Amniotic epithelial cell (primary cell): ENCODE measurements at places on chromosomes 16 and 17.
A peak's percentile ranks its signal among the peaks of the same experiment; 100 is the strongest.

GRCh38 chr17:1762901-1763898, 1.3 kb downstream of the SERPINF1 start:
- peak; percentile 70 for DNase-seq

DNA sequence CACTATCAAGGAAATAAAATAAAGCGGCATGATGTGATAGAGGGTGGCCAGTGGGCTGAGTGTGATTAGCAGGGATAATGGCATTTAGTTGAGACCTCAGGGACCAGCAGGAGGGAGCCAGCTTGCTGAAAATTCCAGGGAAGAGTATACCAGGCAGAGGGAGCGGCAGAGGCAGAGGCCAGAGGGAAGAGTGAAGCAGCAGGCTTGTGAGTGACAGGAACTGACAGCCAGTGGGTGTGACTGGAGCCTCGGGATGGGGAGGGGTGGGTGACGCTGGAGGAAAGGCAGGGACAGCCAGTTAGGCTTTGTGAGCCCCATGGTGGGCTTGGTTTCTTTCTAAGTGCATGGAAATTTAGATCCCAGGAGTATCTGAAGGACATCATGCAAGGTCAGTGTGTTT, 209.7 kb upstream of the CACNG3 start:
- DNase-seq, result no peak

GRCh38 chr17:696369-696768, 18.3 kb downstream of the VPS53 start:
- no peak for DNase-seq

- DNase-seq, result peak; percentile 41
Measured at GRCh38 chr17:37220607-37220953, 155.2 kb upstream of the C17orf78 start.

- DNase-seq, result no peak
Measured at GRCh38 chr17:68850749-68851510, 104.3 kb downstream of the ABCA8 start.

DNA sequence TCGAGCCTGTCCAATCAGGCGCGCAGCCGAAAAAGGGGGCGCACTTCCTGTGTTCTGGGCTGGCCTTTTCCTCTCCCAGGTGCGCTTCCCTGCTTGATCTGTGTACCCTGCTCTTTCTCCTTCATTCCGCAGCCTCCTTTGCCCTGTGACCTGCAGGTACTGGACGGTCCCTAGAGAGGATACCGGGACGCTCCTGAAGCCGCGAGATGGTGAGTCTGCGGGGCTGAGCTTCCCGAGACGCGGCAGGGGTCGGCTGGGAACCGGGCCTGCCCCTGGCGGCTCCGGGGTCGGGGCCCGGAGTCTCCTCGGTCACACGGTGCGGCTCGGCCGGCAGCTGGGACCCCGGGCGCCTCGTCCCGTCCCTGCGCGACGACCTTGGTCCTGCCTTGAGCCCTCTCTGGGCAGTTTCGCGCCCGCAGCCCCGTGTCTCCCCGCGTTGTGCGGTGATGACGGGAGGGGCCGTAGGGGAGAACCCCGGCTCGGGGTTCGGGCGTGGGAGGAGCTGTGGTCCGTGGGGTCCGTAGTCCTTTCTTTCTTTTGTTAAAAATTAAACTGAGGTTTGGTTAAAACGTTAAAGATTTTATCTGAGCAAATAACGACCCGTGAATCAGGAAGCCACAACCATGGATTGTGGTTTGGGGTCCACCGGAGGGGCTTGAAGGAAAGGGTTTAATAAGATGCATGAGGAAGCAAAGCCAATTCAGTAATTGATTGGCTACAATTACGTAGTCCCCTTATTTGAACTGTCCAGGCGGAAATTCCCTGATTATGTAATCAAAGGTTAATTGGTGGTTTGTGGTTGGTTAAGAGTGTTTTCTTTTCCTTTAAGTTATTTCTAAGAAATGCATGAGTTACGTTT, 172.8 kb upstream of the ZNF267 start:
- peak; percentile 30 for DNase-seq

DNA sequence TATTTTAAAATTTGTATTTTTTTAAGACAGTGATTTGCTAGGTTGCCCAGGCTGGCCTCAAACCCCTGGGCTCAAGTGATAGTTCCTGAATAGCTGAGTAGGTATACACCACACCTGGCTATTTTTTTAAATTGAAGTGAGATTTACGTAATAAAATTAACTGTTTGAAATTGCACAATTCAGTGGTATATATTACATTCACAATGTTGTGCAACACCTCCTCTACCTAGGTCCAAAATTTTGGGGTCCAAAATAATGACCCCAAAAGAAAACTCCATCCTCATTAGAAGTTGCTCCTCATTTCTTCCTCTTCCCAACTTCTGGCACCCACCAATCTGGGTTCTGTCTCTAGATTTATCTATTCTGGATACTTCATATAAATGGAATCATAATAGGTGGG, 3.0 kb upstream of the SMARCD2 start:
- no peak for DNase-seq

DNA sequence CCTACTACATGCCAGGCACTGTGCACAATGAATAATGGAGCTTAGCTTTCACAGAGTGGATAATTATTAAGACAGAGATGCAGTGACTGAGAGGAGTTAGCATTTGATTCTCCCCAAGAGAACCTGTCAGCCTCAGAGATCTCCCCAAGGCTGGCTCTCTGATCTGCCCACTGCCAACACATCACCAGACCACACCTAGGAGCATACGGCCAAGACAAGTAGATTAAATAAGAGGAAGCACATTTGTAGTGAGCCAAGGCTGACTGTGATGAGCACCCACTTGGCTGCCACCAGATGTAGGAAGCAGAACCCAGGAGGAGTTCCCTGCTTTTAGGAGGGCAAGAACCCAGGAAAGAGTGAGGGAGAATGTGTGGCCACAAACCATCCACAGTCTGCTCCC, 130.1 kb downstream of the SPACA3 start:
- no peak for DNase-seq

GRCh38 chr17:82346342-82347300, 12.4 kb upstream of the TEX19 start:
- no peak for DNase-seq

DNA sequence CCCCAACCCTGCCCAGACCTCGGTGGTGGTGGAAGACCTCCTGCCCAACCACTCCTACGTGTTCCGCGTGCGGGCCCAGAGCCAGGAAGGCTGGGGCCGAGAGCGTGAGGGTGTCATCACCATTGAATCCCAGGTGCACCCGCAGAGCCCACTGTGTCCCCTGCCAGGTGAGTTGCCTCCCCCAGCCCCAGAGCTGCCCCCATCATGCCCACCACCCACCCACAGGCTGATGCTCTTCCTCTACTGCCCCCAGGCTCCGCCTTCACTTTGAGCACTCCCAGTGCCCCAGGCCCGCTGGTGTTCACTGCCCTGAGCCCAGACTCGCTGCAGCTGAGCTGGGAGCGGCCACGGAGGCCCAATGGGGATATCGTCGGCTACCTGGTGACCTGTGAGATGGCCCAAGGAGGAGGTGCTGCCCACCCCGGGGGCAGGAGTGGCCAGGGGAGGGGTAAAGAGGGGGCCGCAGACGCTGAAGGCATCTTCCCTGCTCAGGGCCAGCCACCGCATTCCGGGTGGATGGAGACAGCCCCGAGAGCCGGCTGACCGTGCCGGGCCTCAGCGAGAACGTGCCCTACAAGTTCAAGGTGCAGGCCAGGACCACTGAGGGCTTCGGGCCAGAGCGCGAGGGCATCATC, 8.4 kb downstream of the GALK1 start:
- no peak for DNase-seq

DNA sequence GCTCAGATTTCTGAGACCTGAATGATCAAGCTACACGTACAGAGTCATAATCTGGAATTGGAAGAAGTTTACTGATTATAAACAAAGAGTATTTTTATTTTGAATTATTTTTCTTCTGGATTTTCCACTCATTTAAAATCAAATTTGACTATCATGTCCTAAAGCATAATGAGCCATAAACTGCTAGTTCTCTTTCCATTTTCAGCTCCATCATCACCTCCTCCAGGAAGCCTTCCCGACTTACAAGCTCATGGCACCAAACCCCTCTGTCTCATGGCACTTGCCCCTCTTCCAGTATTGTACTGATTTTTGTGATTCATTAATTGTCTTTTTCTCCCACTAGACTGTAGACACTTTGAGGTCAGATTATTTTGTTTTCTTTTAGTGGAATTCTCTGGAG, 35.9 kb downstream of the IRX6 start:
- DNase-seq, result no peak

DNA sequence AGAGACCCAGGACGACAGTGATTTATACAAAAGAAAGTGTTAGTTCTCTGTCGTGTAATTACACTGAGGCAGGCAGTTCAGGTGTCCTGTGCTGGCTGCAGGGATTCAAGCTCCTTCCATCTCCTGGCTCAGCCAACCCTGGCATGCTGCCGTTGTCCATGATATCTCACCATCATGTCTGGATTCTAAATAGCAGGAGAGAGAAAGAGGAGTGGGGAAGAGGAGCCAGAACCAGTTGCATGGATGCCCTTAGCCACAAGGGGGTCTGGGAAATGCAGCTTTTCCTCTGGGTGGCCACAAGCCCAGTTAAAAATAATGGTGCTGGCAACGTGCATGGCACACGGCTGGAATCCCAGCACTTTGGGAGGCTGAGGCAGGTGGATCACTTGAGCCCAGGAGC, 9.7 kb downstream of the C16orf54 start:
- DNase-seq, result no peak

DNA sequence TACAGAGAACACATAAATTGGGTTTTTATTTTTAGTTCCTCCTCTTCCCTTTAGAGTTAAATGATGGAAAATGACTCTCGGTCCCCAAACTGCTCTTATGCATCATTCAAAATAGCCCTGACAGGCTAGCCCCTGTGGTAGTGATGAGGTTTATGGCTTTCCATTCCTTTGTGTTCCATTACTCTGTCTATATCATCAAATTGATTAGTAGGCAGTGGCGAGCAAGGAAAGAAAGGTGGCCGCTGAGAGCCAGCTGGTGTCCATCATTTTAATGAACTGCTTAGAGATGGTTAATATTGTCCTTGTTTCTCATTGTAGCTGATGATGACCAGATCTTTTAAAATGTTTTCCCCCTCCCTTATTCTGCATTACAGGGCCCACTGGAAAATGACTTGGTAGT, 179.5 kb downstream of the PHKB start:
- no peak for DNase-seq

GRCh38 chr17:8468980-8469379, 33.3 kb downstream of the NDEL1 start:
- no peak for DNase-seq

DNA sequence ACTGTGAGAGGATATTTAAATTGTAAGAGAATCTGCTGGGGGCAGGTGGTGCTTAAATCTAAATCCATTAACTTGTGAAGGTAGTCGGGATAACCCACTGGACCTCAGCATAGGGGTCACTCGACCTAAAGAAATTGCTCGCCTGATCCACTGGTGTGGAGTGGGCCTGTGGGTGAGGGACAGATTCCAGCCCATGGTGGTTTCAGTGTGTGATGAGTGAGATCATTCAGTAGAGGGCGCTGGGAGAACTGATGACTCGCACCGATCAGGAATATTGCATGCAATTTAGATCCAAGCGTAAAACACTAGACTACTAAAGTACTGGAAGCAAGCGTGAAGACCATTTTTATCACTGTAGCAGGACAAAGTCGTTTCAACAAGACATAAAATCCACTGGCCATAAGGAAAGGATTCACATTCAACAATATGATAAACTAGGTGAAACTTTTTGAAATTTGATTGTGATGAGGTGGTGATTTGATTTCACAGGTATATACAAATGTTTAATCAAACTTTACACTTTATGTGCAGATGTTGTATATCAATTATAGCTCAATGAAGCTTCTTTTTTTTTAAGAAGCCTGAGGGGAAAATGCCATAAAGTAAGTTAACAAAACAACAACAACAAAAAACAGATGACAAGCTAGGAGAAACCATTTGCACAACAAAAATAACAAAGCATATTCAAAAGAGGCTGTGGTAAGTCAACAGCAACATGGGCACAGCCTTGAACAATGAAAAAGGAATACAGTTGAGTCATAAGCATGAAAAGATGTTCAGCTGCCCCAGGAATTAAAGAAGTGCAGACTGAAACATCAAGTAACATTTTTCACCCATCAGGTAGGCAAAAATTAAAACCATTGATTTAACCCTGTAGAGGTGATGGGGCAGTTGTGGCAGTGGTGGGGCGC, 7.5 kb upstream of the TMEM170A start:
- peak; percentile 55 for DNase-seq

GRCh38 chr16:19645557-19645981, 72.5 kb downstream of the KNOP1 start:
- peak; percentile 44 for DNase-seq

DNA sequence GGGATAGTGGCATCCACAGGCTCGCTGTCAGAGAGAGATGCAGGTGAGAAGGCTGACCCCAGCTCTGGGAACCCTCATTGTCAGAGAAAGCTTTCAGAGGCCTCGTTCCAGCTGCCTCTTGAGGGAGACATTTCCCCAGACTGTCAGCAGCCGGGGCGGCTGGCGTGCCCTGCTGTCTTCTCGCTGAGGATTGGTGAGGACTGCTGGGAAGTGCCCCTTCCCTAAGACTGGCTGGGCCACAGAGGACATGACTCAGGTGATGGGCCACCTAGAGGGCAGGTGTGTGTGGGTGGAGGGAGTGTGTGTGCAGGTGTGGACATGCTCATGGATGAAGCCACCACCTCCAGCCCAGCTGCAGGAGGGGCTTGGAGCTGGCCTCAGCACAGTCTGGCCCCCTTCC, 25.3 kb downstream of the SPACA3 start:
- DNase-seq, result no peak

DNA sequence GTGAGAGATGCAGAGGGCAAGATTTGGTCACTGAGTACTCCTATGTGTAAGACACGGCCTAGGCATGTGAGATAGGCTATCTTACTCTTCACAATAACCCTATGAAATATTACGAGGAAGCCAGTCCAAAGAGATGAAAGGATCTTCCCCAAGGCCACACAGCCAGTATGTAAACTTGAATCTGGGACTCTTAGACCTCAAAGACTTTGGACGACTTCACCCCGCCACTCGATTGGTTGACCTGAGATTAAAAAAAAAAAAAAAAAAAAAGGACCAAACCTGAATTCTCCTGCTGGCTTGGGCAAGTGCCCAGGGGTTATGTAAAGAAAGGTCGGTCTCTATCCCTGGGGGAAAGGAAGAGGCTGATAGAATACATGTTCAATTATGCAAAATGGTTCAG, 33.1 kb downstream of the PIPOX start:
- DNase-seq, result no peak

DNA sequence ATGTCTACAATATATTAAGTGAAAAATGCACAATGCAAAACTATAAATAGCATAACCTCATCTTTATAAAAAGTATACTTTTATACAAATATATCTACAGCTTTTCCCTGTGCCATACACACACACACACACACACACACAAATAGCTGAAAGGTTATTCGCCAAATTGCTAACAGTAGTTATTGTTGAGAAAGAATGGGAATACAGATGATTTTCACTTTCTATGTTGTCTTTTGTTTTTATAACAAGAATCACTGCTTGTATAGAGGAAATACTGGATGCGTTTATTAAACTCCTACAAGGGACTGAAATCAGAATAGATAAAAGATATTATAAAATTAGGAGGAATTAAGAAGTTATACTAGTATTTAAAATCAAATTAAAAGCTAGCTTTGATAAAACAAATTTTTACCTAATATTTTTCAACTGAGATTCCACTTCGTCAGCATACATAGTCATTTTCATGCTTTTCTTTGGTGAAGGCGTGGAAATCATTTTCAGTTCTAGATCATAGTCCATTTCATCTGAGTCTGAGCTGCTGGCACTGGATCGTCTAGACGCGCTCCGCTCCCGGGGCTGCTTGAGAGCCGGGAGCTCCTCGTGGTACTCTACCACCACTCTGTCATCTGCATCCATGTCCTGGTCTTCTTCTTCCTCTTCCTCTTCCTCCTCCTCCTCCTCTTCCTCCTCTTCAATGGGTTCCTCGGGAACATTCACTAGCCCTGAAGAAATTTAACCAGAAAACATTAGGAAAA, 17.0 kb upstream of the ITGAE start:
- no peak for DNase-seq
